ENCODE measurements at places on chromosomes 3 and 15.

- no peak for DNase-seq
Observed at GRCh38 chr15:78347586-78348543, 7.7 kb downstream of the CRABP1 start.

GRCh38 chr3:114587986-114588385, 294.2 kb downstream of the TIGIT start:
- no peak for DNase-seq

DNA sequence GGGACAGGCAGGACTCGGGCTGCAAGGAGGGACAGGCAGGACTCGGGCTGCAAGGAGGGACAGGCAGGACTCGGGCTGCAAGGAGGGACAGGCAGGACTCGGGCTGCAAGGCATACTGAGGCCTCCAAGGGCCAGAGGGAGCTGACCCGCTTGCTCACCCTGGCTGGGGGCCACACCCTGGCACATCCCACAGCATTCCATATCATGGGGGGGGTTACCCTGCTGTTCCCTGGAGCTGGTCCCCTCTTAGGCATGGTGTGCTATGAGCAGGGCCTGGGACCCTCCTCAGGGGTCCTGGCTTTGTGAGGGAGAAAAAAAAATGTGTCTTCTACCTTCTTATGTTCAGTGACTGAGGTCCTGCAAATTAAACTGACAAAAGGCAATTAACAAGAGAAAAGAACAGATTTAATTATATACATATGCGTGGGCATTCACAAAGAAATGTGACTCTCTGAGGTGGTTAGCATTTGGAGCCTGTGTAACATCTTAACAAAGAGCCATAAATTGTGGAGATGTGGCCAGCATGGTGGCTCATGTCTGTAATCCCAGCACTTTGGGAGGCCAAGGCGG, 97.6 kb upstream of the ALDH1A3 start:
- no peak for DNase-seq

DNA sequence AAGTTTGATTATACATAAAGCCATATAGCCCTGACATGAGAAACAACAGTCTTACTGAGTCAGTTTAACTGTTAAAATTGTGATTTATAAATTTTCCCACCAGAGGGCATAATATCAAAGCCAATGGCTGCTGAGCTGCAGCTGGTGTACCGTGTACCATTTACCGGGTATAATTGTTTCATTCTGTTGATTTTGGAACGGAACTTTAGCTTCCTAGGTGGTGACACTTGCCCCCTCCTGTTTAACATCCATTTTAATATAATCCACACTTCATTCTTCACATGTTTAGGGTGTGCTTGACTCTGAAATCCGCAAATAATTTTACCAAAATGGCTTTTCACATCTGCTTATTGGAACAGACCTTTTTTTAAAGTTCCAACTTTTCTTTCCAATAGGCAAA, 72.8 kb downstream of the SLC9A9 start:
- no peak for DNase-seq

DNA sequence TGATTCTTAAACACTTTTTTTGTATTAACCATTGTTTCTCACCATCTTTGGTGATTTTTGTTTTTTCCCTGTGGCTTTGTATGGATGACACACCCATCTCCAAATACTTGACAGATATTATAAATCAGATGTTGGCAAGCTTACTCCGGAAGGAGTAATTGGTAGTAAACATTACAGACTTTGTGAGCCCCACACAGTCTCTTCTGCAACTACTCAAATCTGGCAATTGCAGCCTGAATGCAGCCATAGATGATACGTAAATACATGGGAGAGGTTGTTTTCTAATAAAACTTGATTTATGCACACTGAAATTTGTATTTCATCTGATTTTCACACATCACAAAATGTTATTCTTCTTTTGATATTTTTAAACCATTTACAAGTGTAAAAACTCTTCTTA, 331.5 kb downstream of the ARPP21 start:
- DNase-seq, result no peak

DNA sequence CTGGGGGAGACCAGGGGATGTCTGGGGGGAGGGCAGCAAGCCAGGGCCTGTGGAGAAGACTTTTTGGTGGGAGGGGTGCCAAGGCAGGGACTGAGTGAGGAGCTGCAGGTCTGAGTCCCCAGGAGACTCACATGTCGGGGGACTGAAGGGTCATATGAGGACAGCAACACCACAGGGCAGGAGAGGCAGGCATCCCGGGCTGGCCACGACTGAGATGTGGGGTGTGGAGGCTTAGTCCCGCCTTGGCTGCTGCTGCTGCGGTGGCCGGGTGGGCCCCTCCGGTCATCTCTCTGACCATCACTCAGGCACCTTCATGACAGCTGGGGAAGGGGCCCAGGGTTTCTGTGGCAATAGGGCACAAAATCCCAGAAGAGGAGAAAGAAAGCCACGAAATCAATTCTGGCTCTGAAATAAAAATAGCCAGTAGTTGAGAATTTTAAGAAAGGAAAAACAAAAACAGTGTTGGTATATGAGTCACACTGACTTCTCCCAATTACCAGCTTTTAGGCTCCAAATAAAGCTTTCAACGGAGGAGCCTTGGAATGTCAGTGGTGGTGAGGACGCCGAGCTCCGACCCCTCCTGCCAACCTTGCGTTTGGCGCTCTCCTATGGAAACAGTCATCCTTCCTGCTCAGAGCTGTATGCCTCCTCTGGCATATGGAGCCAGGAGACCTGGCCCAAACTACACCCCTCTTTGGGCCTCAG, 52.9 kb upstream of the ITGA11 start:
- no peak for DNase-seq

DNA sequence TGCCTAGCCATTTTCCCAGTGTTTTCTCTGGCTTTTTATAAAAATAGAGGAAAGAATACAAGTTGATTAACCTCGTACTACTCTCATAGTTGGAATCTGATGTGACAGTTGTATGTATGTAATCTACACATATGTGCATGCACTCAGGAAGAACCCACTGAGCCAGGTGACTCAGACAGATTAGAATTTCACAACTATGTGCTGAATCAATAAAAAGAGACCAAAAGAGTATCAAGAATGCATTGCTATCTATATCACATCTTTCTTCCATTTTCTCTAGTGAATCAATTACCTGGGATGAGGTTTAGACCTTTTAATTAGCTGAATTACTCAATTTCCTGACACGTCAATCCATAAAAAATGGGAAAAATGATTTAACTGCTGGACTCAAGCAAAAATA, 319.3 kb upstream of the ATP10A start:
- no peak for DNase-seq

GRCh38 chr3:13479332-13479581, 849 bp upstream of the HDAC11 start:
- no peak for DNase-seq

- no peak for DNase-seq
Observed at GRCh38 chr15:31477301-31477700, 150.7 kb downstream of the KLF13 start.

GRCh38 chr15:34154725-34155204, 52.9 kb downstream of the PGBD4 start:
- no peak for DNase-seq

DNA sequence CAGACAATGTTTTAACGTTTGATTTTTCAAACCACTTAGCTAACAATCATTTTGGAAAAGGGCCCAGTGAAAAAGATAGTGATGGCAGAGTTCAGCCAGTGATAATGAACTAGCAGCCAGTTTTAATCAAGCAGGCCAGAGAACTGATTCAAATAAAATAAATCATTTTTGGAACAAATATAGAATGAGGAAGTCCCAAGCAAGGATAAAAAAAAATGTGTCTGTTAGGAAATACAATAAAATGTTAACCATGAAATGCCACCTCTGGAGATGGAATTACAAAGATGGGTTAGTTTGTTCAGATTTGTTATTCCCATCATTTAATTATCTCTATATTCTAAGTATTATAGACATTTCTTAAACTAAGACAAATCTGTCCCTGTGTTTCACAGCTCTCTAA, 1.1 kb downstream of the HERC1 start:
- DNase-seq, result no peak

- DNase-seq, result no peak
Observed at GRCh38 chr3:65953301-65953812, 85.4 kb downstream of the MAGI1 start.

GRCh38 chr15:90095521-90095959, 6.7 kb downstream of the IDH2 start:
- no peak for DNase-seq

GRCh38 chr3:106347350-106347749, 478.5 kb upstream of the CBLB start:
- no peak for DNase-seq

GRCh38 chr3:50850639-50851511, 176.1 kb downstream of the DOCK3 start:
- DNase-seq, result no peak

GRCh38 chr3:25775936-25776335, 7.3 kb downstream of the NGLY1 start:
- no peak for DNase-seq

- no peak for DNase-seq
Observed at GRCh38 chr3:58874248-58874741, 175.5 kb downstream of the CFAP20DC start.

DNA sequence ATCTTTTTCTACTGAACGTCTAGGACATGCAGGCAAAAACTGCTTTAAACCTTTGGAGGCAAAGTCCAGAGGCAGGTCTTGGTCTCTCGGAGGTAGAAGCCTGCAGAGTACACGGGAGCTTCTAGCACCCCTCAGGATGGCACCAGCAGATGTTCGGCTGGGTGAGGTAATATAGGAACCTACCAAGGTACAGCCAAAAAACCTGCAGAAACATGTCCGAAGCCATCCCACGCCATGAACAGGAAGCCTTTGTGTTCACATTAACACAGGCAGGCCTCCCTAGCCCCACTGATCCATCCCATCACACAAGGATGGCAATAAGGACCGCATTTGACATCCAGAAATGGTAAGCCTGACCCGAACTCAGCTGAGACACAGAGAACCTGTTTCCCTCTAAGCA, 157.9 kb upstream of the HES1 start:
- DNase-seq, result no peak

DNA sequence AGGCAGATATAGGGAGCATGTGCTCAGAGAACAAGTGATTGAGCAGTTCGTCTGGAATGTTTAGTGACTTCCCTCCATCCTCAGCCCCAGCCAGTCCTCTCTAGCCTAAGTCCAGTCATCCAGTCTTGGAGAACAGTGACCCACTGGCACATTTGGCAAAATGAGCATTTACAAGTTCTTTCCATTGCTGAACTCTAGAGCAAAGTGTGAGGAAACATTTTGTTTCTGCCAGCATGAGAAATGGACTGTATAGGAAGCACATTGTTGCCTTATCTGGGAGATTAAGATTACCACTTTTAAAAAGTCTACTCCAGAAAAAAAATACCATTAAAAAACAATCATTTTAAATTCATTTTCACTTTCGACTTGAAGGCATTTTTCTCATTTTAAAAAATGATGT, 353.6 kb downstream of the SHQ1 start:
- DNase-seq, result no peak

GRCh38 chr15:97977734-97978133, 17.2 kb downstream of the ARRDC4 start:
- no peak for DNase-seq

DNA sequence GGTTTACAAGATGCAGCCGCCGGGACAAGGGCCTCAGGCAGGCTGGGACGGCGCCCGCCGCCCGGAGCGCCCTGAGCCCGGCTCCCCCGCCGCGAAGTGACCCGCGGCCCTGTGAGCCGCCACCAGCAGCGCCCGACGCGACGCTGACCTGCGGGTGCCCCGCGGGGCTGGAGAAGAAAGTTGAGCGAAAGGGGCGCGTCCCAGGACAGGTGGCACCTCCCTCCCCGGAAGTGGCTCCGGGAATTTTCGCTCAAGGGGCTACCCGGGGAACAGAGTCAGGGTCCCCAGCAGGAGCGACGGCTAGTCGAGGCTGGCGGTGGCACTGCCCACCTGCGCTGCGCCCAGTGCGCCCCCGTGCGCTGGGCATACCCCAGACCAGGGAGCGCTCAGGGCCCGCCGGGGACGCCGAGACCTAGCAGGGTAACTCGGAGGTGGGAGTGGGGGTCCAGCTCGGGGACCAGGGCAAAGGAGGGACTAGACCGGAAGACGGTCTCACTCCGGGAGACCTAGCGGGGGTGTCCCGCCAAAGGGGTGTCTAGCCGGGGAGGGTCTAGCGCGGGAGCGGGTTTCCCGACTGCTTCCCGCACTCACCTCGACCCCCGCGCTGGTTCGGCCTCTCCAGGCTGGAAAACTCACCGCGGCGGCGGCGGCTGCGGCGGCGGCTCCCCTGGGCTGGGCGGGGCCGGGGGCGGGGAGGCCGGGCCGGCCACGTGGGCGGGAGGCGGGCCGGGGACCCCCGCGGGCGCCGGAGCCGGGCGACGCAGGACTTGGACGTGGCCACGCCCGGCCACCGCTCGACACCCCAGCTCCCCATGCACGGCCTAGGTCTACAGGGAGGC, 18.4 kb downstream of the SPATA12 start:
- no peak for DNase-seq

GRCh38 chr15:87547470-87548181, 708.9 kb downstream of the NTRK3 start:
- no peak for DNase-seq

DNA sequence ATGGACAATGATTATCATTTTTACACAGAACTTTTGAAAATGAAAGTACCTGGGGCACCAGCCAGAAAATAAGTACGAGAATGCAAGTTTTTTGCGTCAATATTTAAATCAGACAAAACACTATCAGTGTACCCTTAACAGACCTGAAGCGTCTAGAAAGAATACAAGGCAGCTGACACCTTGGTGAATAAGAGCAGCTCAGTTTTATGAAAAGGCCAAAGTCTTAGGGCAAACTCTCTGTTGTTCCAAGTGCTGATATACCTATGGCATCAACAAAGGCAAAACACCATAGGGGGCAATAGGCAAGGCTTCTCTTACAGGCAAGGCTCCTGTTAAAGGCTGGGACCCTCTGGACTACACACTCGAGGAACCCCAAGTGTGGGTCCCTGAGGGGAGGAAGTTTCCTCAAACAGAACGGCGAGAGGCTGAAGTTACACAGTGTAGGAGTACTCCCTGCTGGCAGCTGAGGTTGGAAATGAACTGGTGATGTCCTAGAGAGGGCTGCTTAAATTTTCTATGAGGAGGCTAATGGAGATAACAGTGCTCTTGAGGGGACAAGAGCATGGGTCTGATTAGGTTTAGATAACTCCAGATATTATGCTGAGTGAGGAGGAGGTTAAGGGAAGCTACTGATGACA, 291.0 kb downstream of the TIGIT start:
- DNase-seq, result no peak

- DNase-seq, result peak; percentile 28
Observed at GRCh38 chr15:41585127-41586047, 26.4 kb downstream of the TYRO3 start.

Measured in gastrocnemius medialis (tissue), 4 donors.